ENCODE measurements at places on chromosomes 4 and X. TPM values are rescaled to one million over a fixed set of nuclear protein-coding genes. Genes with fewer than 3 reads are reported as not detected.

Gene SPATA4
- not detected for total RNA-seq

DNA sequence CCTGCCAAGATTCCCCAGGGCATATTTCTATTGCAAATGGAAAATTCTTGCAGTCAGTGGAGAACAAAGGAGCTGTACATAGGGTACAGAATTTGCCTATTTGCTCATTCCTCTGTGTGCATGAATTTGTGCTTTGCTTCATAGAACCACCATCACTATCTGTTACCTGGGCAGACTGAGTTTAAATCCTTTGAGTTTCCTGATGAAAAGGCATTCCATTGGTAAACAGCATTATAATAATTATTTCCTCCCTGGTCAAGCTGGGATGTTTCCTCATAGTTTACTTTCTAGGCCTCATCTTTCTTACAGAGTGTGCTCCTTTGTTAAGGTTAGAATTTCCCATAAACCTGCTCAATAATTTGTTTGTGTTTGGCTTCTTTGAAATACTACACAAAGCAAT, 809 bp upstream of the SLC6A14 start:
- DNase-seq, result no peak

- DNase-seq, result no peak
These were observed 9.7 kb upstream of the IQCM start for GRCh38 chr4:149825336-149825735.

Gene FABP2
- not detected for total RNA-seq

Gene LGI2
- total RNA-seq, result under 0.01 TPM

- no peak for DNase-seq
These were observed 568 bp downstream of the FHDC1 start for GRCh38 chr4:152936446-152937335.

DNA sequence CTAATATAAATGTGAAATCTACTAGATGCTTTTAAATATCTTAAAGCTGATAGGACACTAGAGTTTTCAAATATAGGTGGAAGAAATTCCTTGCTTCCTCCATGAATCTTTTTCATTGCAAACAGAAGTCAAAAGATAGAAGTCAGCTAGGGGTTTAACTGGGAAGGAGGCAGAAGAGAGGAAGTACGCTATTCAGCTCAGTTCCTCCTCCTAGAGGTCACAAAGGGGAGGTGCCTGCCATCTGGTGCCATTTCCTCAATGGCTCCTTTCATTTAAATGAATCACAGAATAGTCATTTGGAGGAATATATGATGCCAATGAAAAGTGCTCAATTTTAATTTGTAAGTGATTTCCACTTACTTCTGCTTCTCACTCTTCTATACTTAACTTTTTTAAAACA, 8.5 kb downstream of the COL25A1 start:
- DNase-seq, result no peak

Gene RASL11B
- total RNA-seq, result 3.6 TPM

Data from epithelial cell of proximal tubule (primary cell).